ENCODE measurements at places on chromosomes 4 and X.

DNA sequence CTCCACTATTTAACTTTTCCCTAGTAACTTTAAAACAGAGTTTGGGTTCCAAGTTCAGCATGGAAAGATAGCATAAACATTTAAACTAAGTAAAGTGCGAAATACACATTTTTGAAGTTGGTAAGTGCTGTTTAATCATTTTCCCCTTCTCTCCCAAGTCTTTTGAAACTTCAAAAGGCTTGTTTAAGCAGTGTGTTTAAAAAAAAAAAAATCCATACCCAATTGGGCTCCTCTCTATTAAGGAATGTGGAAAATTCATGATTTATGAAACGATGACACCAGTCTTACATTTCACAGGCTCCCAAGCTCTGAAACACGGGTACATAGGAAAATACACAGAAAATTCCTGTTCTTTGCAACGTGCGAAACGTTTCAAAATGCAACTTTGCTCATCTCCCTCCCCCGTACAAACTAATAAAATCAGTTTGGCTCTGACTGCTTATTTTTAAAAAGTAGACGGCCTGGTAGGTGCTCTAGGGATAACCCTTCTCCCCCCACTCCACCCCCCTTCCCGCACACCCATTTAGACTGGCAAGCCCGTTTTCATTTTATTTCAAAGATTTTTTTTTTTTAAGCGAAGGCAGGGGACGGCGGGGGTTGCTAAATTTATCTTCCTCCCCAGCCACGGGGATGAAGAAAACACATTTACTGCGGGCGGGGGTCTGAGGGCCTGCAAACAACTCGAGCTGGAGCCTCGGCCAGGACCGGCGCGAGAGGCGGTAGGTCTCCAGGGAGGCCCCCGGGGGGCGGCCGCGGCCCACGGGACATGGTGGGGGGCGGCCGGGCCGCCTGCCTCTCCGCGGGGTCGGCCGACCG, 786 bp upstream of the ZFX start:
- DNase-seq = no peak

DNA sequence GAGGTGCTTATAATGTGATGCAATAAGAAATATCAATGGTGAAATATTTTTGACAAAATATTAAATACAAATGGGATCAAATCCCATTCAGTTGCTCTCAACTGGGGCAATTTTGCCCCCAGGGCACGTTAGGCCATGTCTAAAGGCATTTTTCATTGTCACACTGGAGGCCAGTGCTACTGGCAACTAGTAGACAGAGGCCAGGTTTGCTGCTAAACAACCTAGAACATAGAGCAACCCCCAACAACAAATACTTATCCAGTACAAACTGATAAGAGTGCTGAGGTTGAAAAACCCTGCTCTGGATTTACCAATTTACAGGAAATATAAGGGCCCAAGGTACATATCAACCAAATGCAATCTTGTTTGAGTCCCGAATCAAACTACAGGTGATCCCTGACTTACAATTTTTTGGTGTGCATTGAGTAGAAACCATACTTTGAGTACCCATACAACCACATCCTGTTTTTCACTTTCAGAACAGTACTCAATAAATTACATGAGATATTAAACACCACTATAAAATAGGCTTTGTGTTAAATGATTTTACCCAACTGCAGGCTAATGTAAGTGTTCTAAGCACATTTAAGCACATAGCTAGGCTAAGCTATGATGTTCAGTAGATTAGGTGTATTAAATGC, 237.5 kb downstream of the HNRNPD start:
- DNase-seq = no peak

- no peak for DNase-seq
These were observed 39.2 kb downstream of the USP11 start for GRCh38 chrX:47272013-47272408.

GRCh38 chr4:168509786-168510185, 12.9 kb downstream of the PALLD start:
- DNase-seq = peak; percentile 24

DNA sequence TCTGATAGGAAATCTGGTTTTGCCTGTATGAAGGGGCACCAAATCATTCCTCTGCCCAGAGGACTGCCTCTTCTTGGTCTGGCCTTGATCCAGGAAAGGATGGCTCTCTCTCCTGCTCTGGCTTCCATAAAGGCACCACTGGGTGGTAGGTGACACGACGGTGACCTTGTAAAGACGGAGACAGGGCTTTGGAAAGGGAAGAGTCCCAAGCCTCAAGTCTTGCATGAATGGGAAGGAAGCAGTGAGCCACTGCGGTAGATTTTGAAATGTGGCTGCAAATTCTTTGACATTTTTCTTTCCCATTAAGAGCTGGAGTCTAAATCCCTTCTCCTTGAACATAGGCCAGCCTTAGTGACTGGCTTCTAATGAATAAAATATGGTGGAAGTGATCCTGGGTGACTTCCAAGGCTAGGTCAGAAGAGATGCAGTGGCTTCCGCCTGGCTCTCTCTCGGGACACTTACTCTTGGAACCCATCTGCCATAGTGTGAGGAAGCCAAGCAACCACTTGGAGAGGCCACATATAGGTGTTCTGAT, 347.4 kb downstream of the BCOR start:
- DNase-seq = no peak

DNA sequence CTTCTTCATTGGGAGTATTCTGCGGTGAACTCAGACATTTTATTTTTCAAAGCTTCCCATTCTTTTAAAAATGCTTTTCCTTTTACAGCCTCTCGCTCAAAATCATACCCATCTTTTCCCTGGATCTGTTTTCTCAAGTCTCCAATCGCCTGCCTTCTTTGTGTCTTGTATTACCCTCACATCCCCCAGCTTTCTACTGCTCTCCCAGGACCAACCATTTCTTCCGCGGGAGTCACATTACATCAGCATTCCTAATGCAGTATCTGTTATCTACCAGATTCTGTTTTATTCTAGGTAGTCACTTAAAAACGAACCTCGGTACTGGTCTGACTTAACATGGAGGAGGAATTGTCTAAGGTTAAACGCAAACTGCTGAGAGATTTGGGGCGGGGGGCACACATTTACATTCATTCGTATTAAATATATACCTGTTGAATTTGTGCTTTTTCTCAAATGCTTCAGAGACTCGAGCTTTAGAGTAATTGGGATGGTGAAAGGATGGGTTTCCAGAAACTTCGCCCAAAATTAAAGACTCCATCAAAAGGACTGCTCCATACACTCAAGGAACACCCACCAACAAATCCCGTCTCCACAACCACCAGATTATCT, 493 bp upstream of the UCHL1 start:
- DNase-seq = no peak

DNA sequence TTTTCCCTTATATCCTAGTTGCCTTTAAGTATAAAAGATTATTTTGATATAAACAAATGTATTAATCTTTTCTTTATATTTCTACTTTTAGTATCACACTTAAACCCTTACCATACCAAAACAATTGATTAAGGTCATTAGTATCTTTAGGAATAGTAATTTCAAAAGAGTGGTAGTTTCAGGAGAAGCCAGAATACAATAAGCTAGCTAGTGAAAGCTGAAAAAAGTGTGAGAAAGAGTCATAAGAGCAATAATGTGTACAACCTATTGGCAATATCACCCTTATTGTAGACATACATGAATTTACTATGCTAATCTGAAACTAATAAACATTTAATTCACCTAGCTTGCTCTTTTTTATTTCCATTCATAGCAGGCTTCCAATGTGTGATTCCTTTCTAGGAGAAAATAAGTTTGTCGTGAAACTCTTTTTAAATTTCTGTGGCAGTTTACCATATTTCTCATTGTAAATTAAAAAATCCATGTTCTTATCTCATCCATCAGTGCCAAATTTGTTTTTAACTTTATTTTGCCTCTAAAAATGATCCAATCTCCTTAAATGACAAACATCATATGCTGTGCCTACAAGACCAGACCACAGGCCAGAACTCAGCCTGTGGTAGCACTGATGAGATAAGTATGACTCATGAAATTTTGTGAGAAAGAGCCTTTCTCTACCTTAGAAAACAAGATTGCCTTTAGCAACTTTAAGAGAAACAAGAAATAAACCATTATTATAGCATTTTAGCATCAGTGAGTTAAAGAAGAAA, 8.1 kb downstream of the NEK1 start:
- peak; percentile 29 for DNase-seq
